ENCODE measurements at places on chromosomes 5 and 9.

GRCh38 chr5:161545344-161546094 is 1.0 kb downstream of the GABRB2 start:
- DNase-seq = no peak

DNA sequence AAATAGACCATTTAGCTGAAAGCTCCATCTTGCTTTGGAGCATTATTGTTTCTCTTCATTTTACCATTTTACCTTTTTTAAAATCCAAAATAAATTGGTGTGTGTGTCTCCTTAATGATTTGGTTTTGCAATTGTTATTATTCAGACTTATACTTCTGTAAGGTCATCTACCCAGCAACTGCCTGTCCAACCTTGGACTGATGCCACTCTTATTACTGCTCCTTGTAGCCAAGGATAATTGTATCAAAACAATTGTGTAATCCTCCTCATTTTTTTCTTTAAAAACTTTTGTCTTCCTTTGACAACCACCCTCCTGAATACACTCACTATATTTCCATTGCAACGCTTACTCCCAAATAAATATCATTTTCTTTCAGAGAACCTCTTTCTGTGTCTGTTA is 30.3 kb upstream of the HMGCR start:
- DNase-seq = no peak

- DNase-seq = no peak
These were observed 121.1 kb upstream of the IL12B start for GRCh38 chr5:159451197-159452052.

DNA sequence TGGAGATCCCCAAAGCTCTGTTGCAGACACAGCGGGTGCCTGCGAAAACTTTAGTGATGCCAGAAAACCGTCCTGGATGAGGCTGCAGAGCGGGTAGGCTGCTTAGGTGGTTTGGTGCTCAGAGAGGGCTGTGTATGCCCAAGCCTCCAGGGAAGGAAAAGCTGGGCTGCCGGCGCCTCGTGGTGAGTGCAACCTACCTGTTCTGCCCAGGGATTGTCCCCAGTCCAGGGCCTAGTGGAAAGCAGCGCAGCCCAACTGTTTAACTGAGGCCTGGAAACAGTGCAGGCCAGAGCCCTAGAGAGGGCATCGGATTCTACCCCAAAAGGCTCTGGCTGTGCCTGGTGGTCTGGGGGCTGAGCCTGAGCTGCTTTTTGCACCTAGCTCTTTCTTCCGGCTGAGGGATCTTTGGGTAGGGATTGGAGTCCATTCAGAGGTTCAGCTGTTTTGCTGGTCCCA is 2.8 kb downstream of the LMX1B start:
- DNase-seq = no peak

DNA sequence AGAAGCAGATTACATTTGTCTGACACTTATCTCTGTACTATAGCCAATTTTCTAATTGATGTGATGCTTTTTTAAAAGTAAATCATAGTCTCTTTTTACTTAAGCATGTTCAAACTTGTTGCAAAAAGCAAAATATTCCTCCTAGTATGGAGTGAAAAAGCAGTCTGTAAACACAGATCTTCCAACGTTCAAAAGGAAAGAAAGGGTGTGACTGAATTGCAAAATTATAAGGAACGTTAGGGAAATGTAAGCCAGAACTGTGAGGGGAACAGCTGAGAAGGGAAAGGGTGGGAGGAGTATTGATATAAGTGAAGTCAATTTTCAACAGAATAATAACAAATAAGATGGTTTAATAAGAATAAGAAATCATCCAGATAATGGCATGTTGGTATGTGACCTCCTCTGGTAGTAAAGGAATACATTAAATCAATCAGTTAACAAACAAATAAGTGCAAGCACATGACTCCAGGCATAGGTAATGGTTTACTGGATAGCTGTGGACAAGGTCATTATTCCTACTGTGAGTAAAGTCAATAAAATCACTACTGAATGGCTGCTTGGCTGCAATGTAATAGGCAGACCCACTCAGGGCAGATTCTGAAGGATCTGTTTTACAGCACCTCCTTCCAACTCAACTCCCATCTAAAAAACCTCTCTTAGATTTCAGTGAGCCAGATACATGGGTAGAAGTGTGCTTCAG is 239.1 kb upstream of the NMUR2 start:
- no peak for DNase-seq

DNA sequence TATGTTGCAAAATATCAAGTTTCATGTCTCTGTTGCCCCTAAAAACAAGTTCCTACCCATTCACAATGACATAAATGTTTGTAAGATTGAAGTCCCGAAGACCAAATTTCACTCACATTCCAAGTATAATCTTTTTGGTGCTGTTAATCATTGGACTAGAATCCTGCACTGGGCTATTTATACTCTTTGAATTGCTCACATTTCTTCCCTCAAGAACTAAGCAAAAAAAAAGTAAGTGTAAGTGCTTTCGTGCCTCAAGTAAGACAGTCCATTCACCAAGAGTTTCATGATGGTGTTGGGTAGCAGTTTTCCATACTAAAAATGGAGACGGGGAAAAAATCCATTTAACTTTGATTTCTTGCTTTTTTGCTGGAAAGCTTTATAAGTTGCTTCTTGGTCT is 242.3 kb downstream of the EBF1 start:
- DNase-seq = no peak

GRCh38 chr5:10668697-10669096 is 92.3 kb downstream of the DAP start:
- no peak for DNase-seq

DNA sequence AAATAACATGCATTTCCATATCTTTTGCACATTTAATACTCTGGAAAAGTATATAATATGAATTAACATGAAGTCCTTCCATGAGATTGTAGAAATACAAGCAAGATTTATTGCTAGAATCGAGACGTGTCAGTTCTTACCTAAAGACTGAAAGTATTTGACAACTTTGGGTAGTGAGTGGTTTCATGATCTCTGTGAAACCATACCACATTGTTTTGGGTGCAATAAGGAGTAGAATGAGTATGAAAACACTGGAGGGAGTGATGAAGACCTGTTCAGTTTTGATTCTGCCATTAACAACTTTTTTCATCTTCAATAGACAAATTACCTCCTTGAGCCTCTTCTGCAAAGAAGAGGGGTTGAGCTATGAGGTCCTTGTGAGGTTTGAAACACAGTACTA is 133.7 kb downstream of the NUDT12 start:
- no peak for DNase-seq

DNA sequence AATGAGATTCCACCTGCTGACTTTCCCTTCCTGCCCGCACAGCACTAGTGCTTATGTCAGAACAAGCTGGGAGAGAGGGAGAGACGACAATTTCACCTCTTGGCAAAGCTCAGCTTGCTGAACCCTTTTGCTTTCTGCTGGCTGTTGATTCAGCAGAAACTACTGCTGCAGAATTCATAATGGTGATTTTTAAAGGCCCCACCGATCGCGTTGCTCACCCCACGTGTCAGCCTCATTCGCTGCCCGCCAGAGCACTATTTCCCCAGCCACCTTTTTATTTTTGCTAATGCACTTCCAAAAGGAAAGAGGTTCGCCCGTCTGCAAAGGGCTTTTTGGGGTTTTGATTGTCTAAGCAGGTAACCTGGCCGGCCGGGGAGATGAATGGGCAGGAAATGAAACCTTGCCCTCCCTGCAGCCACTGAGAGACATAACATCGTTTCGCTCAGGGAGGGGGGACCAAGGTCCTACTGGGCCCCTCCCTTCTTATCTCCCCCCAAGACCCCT is 1.3 kb downstream of the PPP2R2B start:
- no peak for DNase-seq

DNA sequence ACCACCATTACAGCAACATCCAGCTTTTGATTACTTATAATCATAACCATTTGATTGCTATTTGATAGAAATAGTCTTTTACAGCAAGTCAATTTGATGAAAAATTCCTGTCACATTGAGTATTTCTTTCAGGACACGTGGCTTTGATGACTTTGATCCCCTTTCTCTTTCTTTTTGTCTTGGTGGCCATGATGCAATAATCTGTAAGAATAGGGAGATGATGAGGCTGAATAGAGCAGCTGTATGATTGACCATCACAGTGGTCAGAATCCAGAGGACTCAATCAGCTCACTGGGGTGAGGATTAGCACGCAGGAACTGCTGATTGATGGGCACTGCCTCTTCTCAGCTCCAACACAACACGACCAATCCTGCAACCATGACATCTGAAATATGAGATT is 262.7 kb downstream of the PARP8 start:
- no peak for DNase-seq
